Activated T-cell treated with anti-CD3 and anti-CD28 coated beads, Interleukin-2, amount 50 U/mL, for 72 hours (primary cell): ENCODE measurements at places on chromosomes 16 and 17. TPM values are rescaled to one million over a fixed set of nuclear protein-coding genes. Genes with fewer than 3 reads are reported as not detected.

The TMC8 gene
- 124 TPM for total RNA-seq

The TP53TG3C gene
- total RNA-seq, result not detected

- DNase-seq, result no peak
These were observed 5.6 kb downstream of the SF3B3 start for GRCh38 chr16:70529051-70529777.

DNA sequence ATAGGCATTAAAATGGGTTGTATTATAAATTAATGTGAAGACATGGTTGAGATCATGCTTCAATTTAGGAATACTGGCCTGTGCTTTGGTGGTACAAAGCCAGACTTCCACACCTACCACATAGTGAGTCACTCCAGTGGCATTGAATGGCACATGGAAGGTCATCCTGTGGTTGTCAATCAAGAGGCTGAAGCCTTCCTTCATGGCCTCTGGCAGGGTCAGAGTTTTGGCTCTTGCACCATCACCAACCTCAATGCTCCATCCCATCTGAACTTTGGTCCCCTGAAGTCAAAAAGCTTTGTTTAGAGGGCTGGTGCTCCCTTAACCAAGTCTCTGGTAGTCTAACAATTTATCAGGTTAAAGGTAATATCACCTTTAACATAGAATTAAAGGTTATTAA is 6.1 kb downstream of the ZP2 start:
- no peak for DNase-seq

The ACSM5 gene
- not detected for total RNA-seq

The CCDC144A gene
- 3.1 TPM for total RNA-seq
